ENCODE measurements at places on chromosomes 11 and 22. TPM values are rescaled to one million over a fixed set of nuclear protein-coding genes. Genes with fewer than 3 reads are reported as not detected.

DNA sequence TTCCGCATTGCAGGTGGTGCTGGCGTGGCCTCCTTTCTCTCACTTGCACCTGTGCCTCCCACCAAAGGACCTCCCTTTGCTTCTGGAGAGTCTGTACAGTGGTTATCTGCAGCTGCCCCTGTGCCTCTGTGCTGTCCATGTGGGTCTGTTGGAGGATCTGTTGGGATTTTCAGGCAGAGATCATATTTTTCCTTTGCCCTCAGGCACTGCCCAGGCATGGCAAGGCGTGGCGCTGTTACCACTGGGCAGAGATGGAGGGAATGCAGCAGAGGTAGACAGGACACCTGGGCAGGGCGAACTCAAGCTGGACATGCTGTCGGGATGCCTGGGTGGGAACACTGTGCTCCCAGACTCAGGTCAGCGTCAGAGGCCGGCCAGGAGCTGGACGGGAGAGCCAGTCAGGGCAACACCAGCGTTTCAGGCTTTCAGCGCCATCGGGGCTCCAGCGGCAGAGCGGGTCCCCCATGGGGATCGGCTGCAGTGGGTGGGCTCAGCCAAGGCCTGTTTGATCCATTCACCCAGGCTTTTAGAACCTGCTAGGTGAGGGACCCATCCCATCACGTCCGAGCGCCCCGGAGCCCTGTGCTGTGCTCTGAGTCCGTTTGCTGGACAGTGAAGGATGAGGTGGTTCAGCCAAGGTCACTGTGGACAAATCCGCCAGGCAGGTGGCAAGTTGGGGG lies 718.9 kb downstream of the BRD1 start:
- no peaks in the 10 kb centered on the region for H3K36me3 ChIP-seq
- H3K27me3 ChIP-seq = no peaks in the 10 kb centered on the region
- H3K4me3 ChIP-seq = no peak overlapping the region
- H3K27ac ChIP-seq = no peak overlapping the region
- H3K4me1 ChIP-seq = no peaks in the 10 kb centered on the region
- no peak for DNase-seq

GRCh38 chr22:24482575-24482974 lies 12.6 kb upstream of the UPB1 start:
- no peaks in the 10 kb centered on the region for H3K36me3 ChIP-seq
- H3K4me3 ChIP-seq = no peak overlapping the region
- no peak overlapping the region for H3K27ac ChIP-seq

DNA sequence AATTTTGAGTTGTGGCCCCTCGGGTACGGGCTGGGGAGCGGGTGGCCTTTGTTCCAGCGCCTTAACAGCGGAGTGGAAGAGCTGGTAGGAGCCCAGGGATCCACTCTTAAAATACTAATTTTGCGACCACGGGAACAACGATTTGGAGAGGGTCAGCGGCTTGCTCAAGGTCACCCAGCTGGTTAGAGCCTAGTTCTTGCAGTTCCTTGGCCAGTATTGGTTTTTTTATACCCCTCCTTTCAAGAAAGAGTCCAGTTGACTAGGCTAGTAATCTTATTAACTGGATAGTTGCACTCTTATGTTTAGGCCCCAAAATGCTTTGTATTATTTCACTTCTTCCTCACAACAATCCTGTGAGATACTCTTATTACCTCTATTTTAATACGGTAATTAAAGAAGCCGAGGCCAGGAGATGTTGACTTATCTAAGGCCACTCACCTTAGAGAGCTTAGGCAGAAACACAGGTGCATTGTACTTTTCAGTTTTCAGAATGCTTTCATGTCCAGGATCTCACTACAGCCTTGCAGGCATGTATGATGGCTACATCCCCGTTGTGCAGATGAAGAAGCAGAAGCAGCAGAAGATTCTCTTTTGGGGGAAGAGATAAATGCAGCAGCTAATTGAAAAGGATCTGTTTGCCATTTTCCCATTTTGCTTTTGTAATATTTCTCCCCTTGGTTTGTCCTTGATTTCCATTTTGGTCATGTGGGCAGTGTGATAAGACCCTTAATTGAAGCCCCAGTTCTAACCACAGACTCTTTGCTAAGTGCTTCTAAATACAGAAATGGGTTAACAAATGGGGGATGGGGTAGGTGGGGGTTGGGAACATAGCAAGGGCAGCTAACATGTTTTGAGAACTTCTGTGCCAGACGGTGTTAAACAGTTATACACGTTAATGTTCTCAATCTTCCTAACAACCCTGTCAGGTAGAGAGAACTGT lies 1.4 kb downstream of the SREBF2 start:
- H3K27me3 ChIP-seq = no peaks in the 10 kb centered on the region
- H3K27ac ChIP-seq = peak overlapping the region; percentile 87
- H3K36me3 ChIP-seq = no peaks in the 10 kb centered on the region
- peak overlapping the region; percentile 90 for H3K4me3 ChIP-seq

DNA sequence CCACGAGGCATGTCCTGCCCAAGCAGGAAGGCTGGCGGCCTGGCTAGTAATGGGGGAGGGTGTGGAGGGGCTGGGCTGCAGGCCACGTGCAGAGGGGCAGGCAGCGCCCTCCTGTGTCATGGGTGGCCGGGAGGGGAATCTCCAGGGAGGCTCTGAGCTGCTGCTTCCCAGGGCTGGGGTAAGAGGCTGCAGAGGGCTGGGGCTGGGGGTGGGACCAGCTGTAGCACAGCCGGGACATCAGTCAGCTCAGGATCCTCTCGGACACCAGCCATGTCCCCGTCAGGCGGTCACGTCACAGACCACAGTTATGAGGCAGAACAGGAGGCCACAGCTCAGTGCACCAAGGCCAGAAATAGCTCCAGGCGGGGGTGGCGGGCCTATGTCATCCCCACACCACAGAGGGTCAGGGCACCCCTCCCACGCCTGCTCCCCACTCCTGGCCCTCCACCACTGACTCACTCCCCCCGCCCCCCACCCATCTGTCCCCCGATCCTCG lies 21.1 kb downstream of the RTN4R start:
- H3K4me1 ChIP-seq = peaks cover 50% of the 10 kb centered on the region
- no peaks in the 10 kb centered on the region for H3K36me3 ChIP-seq
- H3K27ac ChIP-seq = no peak overlapping the region
- H3K27me3 ChIP-seq = no peaks in the 10 kb centered on the region
- H3K4me3 ChIP-seq = no peak overlapping the region

Gene EEF1G
- total RNA-seq = 1,778 TPM

All from B cell (primary cell).